OCI-LY7 (cell line): ENCODE measurements at places on chromosomes 13 and 19. TPM values are rescaled to one million over a fixed set of nuclear protein-coding genes. Genes with fewer than 3 reads are reported as not detected.

- DNase-seq: no peak
Measured at GRCh38 chr13:99056381-99057014, 78.6 kb upstream of the DOCK9 start.

DNA sequence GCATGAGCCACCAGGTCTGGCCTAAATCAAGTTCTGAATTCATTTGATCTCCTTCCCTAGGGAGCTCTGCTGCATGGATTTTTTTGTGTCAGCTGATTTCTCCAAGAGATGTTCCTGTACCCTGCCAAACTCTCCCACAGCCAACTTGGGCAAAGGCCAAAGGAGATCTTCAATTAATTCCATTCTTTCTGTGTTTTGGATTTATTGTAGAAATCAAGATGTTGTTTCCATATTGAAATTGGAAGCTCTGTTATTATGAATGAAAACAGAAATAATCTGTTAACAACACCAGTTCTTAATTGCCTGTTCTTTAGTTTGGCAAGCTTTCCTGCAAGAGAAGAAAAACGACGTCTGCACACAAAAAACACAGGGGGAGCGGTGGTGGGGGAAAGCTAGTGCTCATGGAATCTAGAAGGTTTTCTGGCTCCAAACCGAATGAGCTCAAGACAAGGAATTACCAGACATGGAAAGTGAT lies 86.5 kb upstream of the ABCC4 start:
- DNase-seq: no peak

GRCh38 chr13:40878823-40879222 lies 89.4 kb downstream of the SLC25A15 start:
- DNase-seq: no peak

- DNase-seq: no peak
Measured at GRCh38 chr13:71864986-71865873, 1.8 kb downstream of the DACH1 start.

DNA sequence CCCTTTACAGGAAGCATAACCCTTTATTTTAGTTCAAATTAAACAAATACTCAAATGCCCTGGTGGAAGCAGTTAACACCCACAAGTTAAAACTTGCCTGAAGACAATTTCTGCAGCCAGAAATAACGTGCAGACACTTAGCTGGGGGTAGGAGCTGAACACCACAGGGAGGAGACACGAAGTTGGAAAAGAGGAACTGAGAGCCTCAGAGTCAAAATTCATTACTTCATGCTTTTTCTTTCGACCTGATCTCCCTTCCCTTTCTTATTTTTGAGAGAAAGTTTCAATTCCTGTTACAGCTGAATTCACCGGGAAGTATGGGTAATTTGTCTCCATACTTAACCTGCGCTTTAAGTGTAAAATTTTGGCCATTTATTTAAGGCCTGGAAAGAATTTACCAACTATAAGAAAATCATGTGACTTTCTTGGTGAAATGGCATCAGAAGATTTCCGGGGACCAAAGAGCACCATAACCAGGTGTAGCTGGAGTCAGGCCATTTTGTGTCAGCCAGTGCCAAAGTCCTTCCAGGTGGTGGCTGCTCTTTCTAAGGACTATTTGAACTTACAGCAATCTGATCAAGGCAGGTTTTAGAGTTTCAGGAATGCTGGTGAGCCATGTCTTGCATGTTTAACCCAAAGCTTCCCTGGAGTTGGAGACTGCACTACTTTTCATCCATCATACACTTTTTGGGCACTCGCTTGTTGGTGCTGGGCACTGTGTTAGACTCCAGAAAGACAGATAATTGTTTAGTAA lies 46.5 kb upstream of the RCBTB2 start:
- DNase-seq: peak; percentile 88

GRCh38 chr13:107866032-107866940 lies 349.1 kb downstream of the LIG4 start:
- no peak for DNase-seq

- no peak for DNase-seq
Measured at GRCh38 chr19:18500376-18500775, 21.5 kb downstream of the ELL start.

DNA sequence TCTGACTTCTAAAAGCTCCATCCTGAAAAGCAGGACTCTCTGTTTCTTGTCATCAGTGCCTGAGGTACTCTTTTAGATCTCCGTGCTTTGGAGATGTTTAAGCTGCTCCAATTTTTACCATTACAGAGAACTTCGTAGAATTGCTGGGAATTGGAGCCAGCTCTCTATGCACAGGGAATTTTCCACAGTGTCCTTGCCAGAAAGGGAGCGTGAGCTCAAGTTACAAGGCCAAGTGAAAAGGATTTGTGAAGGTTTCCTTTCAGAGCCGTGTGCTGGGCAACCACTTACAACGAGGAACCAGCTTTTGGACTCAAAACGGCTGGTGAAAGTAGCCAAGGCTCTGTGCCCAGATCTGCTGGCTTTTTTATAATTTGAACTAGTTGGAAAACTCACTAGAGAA lies 82.6 kb downstream of the NUFIP1 start:
- DNase-seq: no peak

DNA sequence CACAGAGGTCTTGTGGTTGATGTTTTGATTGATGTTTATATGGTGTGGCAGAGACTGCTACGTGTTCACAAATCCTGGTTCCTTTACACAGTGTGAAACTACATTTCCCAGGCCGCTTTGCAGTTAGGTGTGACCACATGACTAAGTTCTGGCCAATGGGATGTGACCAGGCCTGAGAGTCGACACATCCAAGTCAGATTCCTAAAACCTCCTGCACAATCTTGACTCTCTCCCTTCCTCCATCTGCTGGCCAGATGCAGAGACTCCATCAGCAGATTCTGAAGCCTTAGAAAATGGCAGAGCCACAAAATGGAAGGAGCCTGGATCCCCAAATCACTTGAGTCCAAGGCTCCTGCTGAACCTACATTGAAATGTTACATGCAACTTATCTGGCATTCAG lies 12.6 kb downstream of the CD37 start:
- peak; percentile 83 for DNase-seq

Gene MIR17HG
- 199 and 229 TPM in 2 replicates for total RNA-seq

Gene COMP
- total RNA-seq: not detected in 2 replicates
